ENCODE measurements at places on chromosomes 2 and 18.

DNA sequence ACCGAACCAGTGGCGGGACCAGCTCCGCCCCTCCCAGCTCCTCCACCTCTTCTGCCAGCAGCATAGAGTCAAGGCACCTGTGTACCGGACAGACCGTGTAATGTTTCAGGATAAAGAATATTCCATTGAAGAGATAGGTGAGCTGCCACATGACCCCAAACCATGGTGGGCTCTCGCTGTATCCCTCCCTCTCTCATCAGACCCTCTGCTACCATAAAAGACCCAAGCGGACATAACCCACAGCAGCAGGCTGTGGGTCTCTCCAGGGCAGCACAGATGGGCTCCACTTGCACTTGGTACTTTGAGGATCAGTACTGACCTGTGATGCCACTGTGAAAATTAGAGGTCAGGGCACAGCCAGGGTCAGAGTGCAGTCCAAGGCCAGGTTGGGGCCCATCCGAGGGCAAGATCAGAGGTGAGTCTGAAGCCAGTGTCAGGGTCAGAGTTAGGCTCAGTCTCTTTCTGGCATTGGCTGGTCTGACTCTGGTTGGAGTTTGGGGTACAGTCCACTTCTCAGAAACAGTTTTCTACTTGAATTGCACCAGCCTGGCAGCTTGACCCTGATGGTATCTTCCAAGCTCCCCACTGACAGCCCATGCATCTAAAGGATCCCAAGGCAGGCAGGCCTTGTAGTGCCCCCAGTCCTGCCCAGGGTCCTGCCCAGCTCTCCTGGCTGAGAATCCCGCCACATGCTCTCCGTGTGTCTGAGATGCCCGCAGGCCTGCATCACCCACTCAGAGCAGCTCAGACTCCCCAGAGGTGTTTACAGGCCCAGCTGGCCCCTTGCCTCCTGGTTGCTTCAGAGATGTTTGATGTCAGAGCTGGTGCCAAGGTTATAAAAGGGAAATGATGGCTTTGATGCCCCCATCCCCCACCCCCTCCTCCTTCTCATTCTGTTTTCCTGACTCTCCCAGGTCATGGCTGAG is 212.1 kb downstream of the DYSF start:
- no peak for DNase-seq

DNA sequence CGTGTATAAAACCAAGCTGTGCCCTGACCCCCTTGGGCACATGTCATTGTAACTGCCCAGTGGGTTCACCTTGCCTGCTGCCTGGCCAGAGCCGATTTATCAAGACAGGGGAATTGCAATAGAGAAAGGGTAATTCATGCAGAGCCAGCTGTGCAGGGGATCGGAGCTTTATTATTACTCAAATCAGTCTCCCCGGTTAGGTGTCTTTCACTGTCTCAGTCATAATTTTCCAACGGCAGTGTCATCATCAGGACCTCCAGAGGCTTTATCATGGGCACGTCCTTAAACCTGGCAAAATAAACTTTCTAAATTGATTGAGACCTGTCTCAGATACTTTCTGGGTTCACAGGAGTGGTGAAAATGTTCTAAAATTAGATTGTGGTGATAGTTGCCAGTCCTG is 29.6 kb upstream of the PGAP1 start:
- no peak for DNase-seq

GRCh38 chr2:17303521-17303920 is 214.7 kb downstream of the RAD51AP2 start:
- DNase-seq: no peak

DNA sequence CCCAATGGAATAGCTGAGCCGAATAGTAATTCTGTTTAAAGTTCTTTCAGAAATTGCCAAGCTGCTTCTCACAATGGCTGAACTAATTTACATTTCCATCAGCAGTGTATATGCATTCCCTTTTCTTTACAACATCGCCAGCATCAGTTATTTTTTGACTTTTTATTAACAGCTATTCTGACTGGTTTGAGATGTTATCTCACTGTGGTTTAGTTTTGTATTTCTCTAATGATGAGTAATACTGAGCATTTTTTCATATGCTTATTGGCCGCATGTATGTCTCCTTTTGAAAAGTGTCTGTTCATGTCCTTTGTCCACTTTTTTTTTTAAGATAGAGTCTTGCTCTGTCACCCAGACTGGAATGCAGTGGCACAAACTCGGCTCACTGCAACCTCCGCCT is 100.7 kb downstream of the C2orf74 start:
- DNase-seq: no peak

DNA sequence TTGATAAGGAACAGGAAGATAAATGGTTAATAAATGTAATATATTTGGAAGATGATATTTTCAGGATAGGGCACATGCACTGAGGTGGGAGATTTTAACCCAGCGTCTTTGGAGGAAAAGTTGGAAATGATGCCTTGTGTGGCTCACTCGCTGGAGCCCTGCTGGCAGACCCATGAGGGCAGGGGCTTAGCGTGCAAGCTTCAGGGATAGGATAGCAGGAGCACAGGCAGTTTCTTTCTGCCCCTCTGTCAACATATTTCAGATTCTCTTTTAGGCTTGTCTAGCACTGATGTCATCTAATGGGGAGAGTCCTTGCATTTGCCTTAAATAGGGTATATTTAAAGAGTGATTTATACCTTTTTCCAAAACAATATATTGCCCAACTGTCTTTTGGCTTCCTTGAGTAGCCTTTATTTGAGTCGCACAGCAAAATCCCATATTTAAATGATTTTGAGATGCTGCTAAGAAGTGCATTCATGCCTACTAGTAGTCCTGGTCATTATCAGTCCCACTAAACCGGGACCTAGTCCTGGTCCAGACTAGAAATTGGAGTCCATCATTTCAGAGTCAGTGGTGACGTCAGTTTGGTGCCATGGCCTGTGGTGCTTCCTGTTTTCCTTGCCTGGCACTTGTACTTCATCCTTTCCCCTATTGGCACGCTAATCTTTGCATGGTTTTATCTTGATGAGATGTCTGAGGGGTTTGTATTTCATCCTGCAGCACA is 45.8 kb downstream of the SH3RF3 start:
- no peak for DNase-seq

DNA sequence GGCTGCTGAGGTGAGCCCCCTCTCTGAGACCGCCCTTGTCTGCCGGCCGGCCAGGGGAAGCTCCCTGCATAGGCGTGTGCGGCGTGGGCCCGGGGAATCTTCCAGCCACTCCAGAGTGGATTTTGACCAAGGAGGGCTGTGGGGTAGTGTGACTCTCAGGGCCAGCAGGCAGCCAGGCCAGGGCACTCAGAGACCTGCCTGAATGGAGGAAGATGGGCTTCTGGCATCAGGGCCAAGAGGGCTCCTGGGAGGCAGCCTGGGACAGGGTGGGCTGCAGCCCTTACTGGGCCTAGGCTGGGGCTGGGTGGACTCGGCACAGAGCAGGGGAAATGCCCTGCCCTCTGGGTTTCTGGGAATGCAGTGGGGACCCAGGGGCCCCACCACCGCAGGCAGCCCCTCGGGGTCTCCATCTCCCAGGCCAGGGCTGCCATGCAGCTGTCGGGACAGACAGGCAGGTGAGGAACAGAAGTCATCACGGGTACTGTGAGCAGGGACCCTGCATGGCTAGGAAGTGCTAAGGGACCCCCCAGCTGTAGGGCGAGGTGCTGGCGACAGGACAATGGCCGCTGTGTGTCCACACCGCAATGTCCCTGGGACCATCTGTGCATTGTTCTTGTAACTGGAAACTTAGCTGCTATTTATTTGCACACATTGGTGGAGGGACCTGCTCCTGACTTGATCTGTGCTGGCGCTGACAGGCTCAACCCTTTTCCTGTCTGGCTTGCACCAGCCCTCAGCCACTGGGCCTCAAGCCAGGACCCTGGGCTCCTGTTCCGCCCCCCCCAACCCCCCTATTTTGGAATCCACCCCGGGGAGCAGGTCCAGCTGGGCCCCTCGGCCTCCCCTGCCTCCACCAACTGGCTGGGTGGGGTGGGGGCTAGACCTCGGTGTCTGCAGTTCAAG is 4.1 kb downstream of the PDCD1 start:
- DNase-seq: no peak

- no peak for DNase-seq
Observed at GRCh38 chr18:30175061-30175574, 867.4 kb downstream of the DSC3 start.

DNA sequence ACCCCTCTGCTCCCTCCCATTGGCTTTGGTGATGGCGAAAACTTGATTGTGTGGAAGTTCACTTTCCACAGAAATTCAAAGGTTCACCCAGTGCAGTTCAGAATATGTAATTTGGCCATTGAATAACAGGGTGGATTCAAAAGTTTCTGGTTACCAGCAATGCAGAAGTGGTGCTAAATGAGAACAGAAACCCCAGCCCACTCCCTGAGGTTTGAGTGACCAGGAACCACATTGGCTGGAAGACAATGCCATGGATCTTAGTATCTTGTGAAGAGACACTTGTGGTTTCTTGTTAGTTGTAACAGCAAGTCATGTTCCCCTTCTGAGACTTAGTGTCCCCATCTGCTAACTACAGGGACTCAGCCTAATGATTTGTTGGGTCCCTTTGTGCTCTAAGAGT is 49.8 kb downstream of the QPCT start:
- DNase-seq: no peak

GRCh38 chr2:95382686-95383634 is 19.5 kb upstream of the FAHD2A start:
- DNase-seq: no peak

GRCh38 chr2:17495590-17495989 is 22.6 kb downstream of the RAD51AP2 start:
- DNase-seq: no peak

DNA sequence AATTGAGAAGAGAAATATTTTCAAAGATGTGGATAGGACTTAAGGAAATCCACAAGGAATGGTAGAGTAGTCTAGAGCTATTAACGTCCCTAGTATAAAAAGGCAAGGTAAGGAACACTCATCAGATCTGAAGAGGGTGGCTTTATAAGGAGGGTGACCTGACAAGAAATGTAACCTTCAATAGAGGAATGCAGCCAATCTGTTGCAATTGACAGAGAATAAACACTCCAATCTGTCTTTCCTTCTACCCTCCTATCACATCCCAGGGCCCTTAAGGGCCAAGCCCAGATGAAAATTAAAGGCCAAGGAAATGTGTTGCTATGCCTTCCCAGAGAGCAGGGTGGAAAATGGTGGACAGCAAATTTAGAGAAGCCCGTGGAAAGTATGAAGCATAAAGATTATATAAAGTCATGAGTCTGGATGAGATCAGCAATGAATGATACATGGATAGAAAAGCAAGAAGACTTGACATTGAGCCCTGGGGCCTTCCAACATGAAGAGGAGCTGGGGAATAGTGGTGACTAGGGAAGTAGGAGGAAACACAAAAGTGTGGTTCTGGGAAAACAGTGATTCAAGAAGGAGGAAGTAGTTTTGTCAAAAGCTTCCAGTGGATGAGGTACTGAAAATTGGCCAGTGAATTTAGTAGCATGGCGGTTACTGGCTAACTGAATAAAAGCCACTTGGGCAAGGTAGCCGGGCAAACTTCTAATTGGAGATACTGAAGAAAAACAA is 270.6 kb upstream of the TANK start:
- no peak for DNase-seq

DNA sequence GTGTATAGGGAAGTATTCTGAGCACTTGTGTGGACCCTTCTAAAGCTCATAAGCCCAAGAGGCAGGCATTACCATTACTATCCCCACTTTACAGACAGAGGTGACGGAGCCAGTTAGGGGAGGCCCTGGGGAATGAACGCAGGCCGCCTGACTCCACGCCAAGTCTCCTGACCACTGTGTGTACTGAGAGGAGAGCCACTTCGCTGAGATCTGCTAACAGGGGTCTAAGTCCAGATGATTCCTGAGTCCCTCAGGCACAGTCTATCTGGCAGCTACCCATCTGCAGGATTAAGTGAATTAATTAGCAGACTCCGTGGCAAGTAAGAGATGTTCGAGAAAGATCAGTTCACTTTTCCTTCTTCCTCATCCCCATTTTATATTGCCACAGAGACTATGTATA is 13.7 kb downstream of the CYB5A start:
- no peak for DNase-seq

GRCh38 chr18:80201739-80202138 is 45.6 kb downstream of the PARD6G start:
- DNase-seq: no peak

- DNase-seq: no peak
Observed at GRCh38 chr18:5747678-5748077, 147.6 kb downstream of the TMEM200C start.
